ENCODE measurements at places on chromosomes 7 and 10.

- no peak for DNase-seq
Measured at GRCh38 chr10:73469579-73469978, 26.2 kb downstream of the PPP3CB start.

DNA sequence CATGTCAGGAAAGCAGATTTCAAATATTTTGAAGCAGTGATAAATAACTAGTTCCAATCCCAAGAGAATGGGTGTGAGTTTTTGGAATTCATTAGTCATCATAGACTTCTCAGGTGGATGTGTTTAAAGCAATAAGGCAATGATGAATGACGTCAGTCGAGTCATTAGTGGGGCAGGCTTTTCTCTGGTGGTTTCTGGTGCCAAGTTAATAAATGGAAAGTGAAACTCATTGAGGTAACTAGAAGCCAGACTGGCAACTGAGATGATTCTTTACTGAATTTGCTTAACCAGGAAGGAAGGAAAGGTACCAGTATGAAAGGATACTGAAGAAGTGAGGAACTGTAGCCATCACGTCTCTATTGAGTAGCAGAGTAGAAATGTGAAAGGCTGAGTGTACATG is 311.0 kb downstream of the GPAM start:
- DNase-seq: no peak

GRCh38 chr10:103474077-103474476 is 5.0 kb downstream of the CALHM3 start:
- no peak for DNase-seq

- no peak for DNase-seq
Measured at GRCh38 chr7:14924398-14924797, 21.8 kb upstream of the DGKB start.

DNA sequence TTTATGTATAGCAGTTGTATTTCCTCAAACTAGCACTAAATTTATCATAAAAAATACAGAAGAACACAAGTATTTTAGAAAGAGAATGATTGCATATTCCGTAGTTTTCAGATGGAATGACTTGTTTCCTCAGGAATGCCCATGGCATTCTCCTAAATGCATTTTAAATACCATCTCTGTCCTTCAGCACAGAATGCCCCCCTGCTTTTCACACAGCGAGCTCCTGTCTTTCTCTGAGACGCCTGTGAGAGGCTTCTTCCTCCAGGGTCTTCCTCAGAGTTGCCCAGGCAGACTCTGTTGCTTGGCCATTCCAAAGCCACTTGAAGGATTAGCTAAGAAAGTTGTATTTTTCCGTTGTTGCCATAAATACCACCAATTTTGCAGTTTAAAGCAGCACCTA is 10.1 kb downstream of the LANCL2 start:
- DNase-seq: no peak

DNA sequence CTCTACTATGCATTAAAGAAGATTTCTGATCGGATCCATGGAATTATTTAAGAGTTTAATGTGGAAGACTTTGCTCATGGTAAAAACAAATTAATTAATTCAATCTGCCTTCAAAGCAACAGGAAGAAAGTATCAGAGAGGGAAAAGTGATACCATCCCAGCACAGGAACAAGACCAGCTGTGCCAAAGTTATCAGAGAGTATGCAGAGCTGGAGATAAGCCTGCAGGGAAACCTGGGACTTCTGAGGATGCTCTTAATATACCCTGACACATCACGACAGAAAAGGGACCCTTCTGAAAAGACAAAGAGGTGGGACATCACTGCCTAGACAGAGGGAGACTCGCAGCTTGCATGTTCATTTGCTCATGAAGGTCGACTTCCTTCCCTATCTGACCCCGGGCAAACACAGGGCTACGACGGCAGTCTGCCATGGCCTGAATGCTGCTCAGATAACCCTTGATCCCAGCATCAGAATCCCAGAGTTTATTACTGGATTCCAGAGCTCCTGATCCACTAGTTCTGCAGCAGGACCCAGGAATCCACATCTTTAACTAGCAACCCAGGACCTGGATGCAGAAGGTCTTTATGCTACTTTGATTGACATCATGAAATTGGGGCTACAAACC is 29.5 kb downstream of the FAM171A1 start:
- no peak for DNase-seq

DNA sequence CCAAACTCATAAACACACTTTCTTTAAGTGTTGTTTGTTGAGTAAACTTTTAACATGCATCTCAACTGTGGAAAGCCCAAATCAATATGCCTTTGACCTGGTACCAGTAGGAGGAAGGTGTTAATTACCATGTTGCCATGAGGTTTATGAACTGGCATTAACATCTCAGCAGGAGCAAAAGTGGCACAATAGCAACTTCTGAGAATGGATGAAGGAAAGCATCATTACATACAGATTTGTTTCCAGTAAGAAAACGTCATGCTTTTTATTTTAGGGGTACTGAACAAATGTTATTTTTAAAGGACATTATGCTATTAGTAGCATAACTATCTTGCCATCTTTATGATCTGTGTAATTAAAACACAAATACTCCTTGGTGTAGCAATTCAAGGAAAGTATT is 51.1 kb downstream of the ARMC3 start:
- DNase-seq: no peak

DNA sequence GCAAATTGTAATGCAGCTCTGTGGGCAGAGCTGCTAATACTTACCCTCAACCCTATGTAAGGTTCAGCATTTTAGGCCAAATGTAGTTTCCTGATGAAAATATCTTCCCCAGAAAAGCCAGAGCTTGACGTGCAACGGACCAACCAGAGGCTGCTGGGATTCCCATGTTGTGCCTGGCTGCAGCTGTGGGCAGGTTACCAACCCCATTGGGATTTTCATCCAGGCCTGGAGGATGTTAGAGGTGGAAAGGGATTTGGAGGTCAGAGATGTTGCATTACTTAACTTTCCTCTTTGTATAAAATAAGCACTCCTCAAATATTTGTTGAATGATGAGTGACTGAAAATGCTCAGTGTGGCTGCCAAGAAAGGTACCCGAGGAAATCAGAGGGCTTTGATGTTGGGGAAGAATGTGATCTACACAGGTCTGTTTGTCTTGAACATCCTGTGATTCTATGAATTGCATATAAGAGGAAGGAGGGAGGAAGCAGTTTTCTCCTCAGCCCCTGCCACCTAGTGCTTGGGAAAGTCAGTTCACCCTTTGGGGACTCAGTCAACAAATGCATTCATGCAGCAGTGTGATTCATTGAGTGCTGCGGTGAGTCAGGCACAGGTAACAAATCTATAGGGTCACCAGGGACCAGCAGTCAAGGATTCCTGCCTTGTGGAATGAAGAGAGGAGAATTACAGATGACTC is 487.2 kb downstream of the RPS24 start:
- no peak for DNase-seq

DNA sequence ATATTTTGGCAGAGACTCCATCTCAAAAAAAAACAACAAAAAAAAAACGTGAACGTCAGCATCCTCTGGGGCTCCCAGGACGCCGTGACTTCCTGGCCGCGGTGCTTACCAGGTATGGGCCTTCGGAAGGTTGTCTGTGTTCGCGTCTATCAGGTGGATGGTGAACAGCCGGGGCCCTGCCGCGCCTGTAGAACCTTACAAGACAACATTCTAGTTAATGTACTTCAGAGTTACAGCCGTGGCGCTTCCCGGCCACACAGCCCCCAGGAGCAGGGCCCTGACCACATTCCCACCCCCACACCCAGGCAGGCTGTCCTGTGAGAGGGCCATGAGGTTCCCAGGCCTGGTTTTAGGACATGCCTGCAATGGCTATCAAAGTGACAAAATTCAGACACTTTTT is 111.0 kb downstream of the SMURF1 start:
- DNase-seq: no peak

DNA sequence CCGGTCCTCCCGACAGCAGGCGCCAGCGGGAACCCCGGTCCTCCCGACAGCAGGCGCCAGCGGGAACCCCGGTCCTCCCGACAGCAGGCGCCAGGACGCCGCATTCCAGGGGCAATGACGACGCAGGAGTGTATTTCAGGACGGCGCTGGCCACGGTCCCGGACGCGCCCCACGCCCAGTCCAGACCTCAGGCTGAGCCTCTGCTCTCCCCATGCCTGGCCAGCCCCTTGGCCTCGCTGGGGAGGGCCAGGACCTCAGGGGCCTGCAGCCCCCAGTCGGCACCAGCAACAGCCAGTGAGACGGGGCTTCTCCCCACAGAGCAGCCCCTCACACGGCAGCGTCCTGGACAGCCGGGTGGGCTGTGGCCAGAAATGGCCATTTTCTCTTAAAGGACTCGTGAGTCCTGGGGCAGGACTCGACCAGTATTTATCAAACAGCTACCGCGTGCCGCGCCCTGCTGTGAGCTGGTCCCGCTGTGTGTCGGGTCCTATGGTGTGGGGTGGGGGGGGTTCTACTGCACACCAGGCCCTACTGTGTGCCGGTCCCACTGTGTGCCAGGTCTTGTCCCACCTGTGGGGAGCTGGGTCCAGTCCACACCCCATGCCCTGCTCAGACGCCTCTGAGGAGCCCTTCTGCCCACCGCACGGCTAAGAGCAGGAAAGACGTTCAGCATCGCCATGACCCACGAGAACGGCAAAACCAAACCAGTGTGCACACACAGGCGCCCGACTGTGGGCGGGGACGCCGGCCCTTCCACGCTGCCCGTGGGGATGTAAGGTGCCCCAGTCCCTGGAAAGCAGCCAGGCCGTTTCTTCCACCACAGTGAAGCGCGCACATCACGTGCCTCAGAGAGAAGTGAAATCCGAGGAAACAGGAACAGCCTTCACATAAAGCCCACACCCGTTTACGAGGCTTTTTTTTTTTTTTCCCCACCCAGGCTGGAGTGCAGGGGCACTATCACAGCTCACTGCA is 33.3 kb downstream of the GET4 start:
- DNase-seq: no peak

GRCh38 chr7:6256677-6257535 is 15.5 kb downstream of the CYTH3 start:
- no peak for DNase-seq

- no peak for DNase-seq
Measured at GRCh38 chr7:31815796-31816195, 128.8 kb downstream of the PPP1R17 start.

- no peak for DNase-seq
Measured at GRCh38 chr7:25802473-25802872, 349.5 kb upstream of the NFE2L3 start.

GRCh38 chr10:74450602-74451001 is 299.6 kb downstream of the ADK start:
- no peak for DNase-seq

- no peak for DNase-seq
Measured at GRCh38 chr10:100524206-100524605, 4.5 kb upstream of the SEC31B start.

DNA sequence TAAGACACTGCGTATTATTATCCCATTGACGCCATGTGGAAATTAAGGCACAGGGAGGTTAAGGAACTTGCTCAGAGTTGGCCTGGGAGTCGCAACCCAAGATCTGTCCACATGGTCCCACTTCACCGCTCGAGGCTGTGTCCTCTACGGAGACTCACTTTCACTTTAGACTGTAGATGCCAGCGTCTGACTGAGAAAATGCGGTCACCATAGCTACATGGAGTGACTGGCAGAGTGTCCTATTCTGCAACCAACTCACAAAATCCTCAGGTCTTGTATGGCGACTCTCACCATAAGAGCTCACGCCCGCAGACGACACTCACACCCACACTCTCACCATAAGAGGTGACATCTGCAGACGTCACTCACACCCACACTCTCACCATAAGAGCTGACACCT is 257.9 kb downstream of the PTPRN2 start:
- no peak for DNase-seq

- no peak for DNase-seq
Measured at GRCh38 chr7:46490406-46490805, 569.3 kb upstream of the IGFBP3 start.

- DNase-seq: no peak
Measured at GRCh38 chr7:155837126-155837479, 24.8 kb upstream of the SHH start.

- DNase-seq: peak; percentile 86
Measured at GRCh38 chr10:125605167-125605566, 77.8 kb downstream of the TEX36 start.

DNA sequence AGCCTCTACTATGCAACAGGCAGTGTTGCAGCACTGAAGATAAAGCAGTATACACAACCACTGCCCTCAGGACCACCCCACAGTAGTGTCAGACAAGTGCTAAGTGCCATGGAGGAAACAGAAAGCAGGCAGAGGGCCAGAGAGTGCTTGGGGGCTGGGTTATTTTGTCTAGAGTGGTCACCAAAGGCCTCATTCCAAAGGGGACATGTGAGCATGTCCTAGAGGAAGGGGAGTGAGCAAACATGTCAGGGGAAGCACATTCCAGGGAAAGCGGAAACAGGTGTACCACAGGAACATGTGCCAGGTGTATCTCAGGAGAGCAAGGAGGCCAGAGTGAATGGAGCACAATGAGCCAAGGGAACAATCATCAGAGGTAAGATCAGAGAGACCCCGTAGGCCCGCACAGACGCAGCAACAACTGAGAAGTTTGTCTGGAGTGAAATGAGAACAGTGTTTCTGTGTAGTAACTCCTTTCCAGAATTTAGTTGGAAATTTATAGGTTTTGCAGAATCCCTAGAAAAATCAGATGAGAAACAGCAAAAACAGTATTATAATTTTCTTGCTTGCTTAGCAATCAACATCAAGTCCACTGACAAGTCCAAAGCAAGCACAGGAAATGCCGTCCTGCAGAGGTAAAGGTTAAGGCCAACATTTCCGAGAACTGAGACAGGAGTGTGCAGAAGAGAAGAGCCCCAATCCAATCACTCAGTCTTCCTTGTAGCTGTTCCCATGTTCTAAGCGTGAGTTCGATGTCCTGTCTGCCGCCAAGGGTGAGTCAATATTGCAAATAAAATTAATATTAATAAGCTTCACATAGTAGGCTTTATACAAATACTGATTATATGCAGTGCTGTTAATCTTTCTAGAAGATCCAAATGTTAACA is 67.3 kb downstream of the SGMS1 start:
- DNase-seq: no peak

GRCh38 chr10:29751684-29752083 is 116.9 kb upstream of the SVIL start:
- DNase-seq: no peak

DNA sequence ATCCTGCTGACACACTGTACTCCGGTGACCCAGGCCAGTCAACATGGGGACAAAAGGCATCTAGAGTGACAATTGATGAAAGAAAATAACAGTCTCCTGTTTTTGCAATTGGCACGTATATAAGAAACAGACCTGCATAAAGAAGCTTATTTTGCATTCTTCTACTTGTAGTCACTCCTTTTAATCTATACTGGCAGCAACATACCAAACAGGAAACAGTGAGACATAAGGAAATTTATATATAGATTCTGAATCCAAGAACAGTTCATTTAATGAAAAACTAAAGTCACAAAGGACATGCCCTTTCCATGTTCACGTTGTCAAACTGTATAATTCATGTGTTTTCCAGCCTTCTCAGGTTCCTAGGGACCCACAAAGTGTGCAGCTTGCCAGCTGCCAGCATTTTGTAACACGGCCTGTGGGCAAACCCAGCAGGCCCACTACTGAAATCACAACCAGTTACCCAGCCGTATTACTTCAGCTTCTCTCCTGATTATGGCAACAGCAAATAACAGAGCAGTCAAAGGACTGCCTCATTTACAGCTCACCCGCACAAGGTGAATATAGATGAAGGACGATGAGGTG is 72.3 kb downstream of the AMPH start:
- DNase-seq: no peak
